ENCODE measurements at places on chromosomes 1 and 21.

DNA sequence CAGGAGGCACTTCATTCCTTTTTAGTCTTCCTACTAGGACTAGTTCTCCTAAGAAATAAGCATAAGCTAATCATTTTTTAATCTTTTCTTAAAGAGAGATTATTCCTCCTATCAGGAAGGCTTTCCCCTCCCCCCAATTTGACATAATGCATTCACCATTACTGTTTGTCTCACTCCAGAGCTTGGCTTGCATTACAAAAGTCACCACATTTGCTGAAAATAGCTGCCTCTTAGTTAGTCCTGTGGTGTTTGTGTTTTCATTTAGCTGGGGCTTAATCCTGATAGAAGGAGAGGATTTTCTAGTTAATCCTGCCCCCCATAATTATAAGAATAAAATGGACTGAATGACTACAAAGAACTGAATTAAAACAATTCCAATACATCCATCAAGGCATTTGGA lies 307.1 kb upstream of the RRP15 start:
- no peak for DNase-seq

GRCh38 chr1:202283379-202283844 lies 58.3 kb downstream of the UBE2T start:
- no peak for DNase-seq

DNA sequence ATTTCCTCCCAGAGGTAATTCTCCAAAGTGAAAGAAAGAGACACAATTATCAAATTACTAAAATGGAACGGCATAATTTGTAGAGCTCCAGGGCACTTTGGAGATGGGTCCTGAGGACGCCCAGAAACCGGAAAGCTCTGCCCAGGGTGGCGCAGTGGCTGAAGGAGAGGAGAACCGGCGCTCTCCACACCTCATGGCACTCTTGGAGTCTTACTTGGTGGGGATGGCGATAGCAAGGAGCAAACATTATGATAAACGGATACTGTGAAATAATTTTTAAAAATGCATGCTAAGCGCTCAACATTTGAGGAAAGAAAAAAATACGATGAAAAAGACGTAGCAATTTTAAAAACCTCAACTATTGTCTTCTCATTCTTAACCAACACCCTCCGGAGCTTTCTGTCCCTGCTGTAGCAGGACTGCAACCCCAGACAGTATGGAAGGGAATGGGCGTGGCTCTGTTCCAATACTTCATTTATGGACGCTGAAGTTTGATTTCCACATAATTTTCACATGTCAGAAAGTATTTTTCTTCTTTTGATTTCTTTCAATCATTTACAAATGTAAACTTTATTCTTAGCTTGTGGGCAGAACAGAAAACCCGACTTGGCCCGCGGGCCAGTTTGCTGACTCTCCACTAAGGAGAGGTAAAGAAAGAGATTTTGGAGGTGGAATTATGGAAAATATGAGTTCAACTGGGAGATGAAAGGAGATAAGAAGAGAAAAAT lies 1.1 kb downstream of the S100A11 start:
- DNase-seq: peak; percentile 53

DNA sequence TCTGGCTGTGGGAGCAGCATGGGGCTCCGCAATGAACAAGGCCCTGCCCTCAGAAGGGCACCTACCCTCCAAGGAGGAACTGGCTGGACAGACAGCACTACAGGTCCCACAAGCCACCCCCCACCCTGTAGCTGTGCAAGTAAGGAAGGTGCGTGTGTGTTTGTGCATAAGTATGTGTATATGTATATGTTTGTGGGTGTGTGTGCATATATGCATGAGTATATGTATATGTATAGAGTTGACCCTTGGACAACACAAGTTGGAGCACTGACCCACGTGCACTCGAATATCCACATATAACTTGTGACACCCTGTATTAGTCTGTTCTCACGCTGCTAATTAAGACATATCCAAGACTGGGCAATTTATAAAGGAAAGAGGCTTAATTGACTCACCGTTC lies 22.6 kb upstream of the TENT5C start:
- DNase-seq: no peak
